ENCODE measurements at places on chromosomes 3 and 15.

DNA sequence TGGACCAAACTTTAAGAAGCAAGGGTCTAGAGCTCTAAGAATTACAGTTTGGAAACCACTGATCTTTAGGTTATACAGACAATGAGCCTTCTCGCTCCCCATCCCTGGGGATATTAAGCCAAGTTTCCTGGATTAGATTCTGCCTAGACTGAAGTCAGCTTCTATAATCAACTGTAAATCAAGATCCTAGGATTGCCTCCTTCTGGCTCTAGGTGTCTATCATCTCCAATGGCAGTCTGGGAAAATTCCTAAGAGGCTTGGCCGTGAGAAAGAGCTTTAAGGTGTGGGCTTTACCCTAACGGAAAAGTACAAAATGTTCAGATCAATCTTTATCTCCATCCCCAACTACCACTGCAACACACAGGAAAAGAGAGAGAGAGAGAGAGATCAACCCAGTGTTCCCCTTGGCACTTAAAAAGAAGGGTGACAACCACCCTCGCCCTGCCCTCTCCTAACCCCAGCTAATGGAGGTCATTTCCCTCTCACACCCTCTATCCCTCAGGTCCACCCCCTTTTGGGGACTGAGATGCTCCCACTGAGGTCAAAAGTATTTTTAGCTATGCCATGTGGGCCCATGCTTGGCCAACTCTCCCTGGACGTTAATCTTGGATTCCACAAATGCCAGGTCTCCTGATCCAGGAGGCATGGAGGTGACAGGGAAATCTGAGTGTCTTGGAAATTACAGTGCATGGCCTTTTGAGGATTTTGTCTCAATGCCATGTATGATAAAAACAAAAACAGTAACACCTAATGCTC lies 202.8 kb upstream of the BCL6 start:
- DNase-seq, result no peak

GRCh38 chr3:185645596-185646381 lies 59.7 kb downstream of the SENP2 start:
- DNase-seq, result no peak

- no peak for DNase-seq
These were observed 28.9 kb downstream of the TLNRD1 start for GRCh38 chr15:81029414-81030300.

- DNase-seq, result no peak
These were observed 126.8 kb upstream of the SUCLG2 start for GRCh38 chr3:67781218-67781617.

DNA sequence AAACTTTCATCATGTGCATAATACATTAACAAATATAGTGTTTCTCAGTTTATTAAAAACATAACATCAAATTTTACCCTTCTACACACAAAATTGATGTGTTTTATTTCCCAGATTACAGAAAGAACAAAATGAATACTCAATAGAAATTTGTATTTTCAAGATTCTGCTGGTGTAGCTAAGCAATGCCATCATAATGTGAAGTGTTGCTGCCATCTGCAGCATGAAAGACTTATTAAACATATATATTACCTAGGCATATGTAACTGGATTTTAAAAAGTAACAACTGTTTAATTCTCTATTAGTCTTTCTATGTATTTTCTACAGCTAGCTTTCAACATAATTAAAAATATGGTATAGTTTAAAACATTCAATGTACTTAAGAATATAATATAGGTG lies 27.5 kb downstream of the PLSCR5 start:
- no peak for DNase-seq

- DNase-seq, result no peak
These were observed 1.9 kb downstream of the MORC1 start for GRCh38 chr3:109116031-109116430.

GRCh38 chr15:95448531-95449229 lies 881.8 kb upstream of the NR2F2 start:
- no peak for DNase-seq

GRCh38 chr15:71011503-71012155 lies 103.6 kb upstream of the THSD4 start:
- DNase-seq, result no peak

DNA sequence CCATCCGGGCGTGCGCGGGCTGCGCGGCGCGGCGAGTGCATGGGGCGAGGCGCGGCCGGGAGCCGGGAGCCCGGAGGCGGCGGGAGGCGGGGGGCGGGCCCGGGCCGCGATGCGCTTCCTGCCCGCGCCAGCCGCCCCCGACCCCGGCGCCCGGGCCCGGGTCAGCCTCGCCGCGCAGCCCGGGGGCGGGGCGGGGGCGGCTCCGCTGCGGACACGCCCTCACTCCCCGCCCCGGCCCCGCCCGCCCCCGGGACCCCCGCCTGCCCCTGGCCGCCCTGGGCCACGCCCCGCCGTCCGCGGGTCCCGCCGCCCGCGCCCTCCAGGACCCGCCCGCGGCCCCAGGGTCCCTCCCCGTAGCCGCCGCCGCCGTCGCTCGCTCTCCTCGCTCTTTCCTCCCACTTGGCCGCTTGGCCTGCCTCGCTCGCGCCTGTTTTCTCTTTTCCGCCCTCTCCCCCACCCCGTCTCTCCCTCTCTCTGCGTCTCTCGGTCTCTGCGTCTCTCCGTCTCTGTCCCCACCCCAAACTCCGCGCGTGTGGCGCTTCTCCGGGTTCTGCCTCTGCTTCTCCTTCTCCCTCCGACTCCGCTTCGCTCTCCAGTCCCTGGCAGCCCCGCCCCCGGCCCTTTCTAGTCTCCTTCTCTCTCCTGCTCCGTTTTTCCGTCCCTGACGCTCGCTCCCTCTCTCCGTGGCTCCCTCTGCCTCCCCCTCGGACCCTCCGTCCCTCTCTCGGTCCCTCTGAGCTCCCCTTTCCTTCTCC lies at the start of gene PLXND1:
Gene PLXND1 (minus strand): TSS at position 41 of the 755 bp plus-strand sequence. CDS start 37 bp downstream, at position 4.
- DNase-seq, result peak; percentile 27

DNA sequence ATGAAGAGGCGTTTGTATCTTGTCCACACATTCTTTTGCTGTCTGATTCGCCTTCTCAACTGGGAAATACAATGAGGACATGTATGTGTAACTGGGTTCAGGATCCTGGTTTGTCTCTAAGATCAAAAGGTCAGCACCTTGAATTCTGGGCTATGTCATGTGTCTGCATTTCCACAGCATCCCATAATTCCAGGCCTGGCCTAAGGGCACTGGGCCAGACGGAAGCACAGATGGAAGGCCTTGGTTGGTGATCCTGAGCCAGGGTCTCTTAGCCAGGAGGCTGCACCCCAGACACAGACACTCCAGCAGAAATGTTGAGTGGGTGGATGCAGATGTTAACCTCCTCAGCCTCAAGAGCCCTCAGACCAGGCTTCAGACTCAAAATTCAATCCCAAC lies 23.7 kb upstream of the HERC1 start:
- DNase-seq, result no peak

DNA sequence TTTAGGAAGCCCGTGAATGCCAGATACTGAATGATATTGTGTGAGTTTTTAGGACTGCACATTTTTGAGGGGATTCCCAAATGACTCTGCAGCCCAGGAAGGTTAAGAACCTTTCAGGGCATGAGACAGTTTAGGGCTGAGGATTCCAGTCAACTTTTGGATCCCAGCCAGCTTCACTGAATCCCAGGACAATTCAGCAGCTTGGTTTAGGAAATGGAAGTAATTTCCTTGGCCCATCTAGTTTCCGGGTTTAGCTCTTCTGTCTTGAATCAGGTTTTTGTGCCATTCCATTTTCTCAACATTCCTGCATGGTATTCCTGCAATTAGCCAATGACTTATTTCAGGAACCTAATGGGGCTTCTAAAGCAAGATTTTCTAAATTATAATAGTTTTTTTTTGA lies 253.9 kb downstream of the LSAMP start:
- DNase-seq, result no peak

- DNase-seq, result no peak
These were observed 51.8 kb upstream of the LINGO1 start for GRCh38 chr15:77684341-77685081.

DNA sequence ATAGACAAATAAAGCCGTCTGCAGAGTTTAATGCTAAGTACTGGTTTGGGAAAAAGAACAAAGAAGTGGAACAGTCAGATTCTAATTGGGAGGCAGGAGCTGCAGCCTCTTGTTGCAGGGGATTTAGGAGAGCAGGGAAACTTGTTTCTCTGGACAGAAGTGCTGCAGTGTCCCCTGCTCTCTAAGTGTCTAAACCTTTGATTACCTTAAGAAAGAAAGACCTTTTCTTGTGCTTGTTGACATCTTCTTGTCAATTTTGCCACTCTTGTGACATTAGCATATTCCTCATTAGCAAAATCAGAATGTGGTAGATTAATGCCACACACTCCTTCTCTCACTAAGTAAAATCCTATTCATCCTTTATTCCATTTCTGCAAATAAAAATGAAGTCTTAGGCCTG lies 38.8 kb downstream of the TRAT1 start:
- no peak for DNase-seq

DNA sequence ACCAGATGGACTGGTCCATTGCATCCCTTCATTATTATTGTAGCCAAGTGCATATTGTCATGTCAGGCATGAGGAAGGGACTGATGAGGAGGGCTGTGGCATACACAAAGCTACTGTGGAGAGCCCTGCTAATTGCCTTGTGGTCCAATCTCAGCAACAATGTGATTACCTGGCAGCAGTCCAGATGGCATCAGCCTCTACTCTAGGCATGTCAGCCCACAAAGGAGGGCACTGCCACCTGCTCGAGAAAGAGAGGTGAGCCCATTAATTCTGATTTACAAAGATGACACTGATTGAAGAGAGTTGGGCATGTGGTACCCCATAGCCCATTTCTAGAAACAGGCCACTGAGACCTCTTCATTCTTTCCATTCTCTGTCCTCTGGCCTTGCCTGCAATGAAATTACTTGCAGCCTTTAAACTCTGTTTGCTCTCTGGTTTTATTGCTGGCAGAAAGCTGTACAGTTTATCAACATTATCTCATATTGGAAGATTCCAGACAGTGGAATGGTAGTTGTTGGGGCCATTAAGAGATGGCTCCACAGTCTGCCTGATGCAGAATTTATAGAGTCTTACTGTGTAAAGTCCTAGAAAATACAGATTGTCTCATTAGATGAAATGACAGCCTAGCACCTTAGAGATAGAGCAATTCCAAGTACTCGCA lies 307.7 kb downstream of the ARPP21 start:
- no peak for DNase-seq

- DNase-seq, result no peak
These were observed 131.0 kb downstream of the GABRG3 start for GRCh38 chr15:27101982-27102381.

DNA sequence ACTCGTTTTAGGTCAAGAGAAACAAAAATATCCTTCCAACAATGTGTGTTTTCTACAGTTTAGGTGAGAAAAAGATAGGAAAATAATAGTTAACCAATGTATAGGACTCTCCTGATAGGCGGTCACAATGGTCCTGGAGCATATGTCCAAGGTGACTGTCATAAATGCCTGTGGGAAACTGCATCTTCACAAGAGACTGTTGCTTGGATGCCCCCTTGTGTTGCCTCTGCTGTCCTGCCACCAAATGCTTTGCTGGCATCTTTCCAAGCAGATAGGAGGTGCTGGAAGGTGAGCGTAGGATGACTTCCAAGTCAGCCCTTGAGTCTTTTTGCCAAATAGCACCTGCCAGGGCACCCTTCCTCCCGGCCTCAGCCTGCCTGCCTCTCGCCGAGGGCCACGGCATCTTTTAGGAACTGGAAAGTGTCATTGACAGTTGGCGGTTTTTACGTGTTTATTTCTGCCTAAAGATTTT lies 24.1 kb upstream of the SACM1L start:
- no peak for DNase-seq

- DNase-seq, result no peak
These were observed 129.1 kb downstream of the ASB7 start for GRCh38 chr15:100731267-100732152.

DNA sequence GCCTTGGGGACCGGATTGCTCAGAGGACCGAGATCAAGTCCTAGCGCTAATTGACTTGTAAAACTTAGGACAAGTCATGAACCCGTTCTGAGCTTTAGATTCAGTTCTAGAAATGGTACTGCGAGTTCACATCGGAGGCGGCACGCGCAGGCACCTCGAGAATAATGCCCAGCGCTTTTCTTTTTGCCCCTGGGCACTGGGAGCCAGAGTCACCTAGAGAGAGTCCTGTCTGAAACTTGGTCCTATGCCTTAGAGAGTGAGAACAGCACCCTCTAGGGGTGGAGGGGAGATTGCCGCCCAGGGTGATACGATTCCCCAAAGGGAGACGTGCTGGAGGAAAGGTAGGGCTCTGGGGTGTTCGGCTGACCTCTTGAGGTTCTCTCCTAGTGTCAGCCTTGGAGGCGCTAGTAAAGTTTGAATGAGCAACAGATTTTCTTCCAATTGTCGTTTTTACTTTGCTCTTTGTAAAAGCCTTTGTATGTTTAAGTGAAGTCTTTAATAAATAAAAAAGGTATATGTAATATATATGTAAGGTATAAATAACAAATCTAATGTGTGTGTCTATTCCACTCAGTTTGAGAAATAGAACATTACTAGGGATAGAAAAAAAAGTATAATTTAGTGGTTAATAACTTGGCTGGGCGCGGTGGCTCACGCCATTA lies 826 bp downstream of the EEF1AKMT4 start:
- peak; percentile 80 for DNase-seq

GRCh38 chr15:68470049-68470742 lies 38.2 kb upstream of the ITGA11 start:
- no peak for DNase-seq

GRCh38 chr3:52053307-52054304 lies 2.8 kb downstream of the DUSP7 start:
- no peak for DNase-seq

DNA sequence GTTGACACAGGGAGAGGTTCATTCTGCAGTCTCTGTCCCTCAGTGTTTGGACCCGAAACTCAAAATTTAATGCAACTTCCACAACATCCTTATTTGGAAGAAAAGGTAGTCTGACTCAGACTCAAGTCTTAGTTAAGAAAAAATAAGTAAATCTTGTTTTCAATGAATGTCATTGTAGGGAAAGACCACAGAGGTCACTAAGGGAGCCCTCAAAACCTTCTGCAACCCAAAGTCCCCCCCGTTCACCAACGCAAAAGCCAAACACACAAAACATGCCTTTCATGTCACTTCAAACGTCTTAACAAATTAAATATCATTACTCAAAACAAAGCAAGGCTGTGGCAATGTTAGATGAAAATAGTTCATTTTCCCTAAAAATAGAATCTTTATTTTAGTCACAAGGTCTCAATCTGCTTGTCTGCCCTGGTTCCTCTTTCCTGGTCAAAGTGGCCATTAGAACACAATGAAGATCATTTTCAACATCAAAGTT lies 20.9 kb upstream of the SSUH2 start:
- no peak for DNase-seq
